ENCODE measurements at places on chromosomes 3 and 15. TPM values are rescaled to one million over a fixed set of nuclear protein-coding genes. Genes with fewer than 3 reads are reported as not detected.

DNA sequence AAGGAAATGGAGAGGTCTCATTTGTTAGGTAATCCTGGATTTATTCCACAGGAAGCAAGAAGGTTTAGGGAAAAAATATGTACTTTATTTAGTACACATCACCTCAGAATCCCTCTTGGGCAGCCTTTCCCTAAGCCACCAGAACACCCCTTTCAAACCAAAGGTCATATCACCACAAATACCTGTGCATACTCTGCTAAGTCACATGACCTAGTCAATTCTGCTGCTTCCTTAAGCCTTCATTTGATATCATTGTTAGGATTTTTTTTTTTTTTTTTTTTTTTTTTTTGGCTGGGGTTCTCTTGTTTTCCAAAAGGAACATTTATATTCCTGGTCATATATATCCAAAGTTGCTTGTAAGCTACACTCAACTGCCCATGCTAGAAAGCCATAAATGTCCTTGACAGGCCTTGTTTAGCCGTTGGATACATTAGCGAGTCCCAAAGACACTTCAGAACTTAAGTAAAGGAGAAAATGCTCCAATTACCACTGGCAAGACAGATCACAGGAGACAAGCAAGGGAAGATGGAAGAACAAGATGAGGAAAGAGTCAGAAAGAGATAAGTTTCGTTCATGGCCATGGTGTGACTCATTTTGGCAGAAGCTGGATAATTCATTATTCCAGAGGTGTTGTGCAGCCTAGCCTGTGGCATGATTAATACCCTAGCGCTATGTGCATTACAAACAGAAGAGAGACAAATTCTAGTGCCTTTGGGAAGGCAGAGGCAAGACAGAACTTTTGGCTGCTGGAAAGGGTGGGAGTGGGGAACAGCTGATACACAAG lies 155.6 kb upstream of the SLC2A2 start:
- no peak for DNase-seq

GRCh38 chr3:15307580-15307979 lies 24.8 kb downstream of the SH3BP5 start:
- DNase-seq, result no peak

DNA sequence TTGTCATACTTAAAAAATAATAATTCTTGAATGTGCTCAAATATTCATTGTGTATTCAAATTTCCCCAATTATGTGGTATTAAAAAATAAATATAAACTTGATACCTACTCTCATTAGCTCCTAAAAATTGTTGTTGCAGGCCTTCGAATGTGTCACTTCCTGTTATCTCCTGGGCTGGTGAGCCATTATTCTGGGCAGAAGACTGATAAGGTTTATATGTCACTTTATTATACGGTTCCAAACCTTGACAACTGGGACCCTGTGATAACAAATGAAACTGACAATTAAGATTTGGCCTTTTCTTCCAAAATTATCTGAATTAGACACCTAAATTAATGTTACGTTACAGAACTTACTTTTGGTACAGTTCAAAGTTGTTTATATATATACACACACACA lies 15.0 kb downstream of the CEP152 start:
- DNase-seq, result no peak

DNA sequence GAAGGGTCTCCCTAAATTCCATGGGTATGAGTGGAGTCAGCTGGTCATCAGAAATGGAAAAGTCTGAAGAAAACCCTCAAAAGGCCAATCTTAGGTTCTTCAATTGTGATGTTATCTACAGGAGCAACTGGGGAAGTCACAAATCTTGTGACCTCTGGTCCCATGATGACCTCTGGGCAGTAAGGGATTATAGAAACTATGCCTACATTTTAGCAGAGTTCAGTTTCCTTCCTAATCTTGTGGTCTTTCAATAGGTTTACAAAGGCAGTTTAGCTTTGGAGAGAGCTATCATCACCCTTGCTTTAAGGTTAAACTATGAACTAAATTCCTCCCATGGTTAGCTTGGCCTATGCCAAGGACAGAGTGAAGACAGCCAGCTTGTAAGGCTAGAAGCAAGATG lies 225.1 kb downstream of the DPH6 start:
- DNase-seq, result no peak

Gene CYP1A2
- not detected for total RNA-seq

Gene NRROS
- total RNA-seq, result 0.12 TPM
